ENCODE measurements at places on chromosomes 13 and 19. TPM values are rescaled to one million over a fixed set of nuclear protein-coding genes. Genes with fewer than 3 reads are reported as not detected.

The SYNGR4 gene
- total RNA-seq = 0.25 TPM

DNA sequence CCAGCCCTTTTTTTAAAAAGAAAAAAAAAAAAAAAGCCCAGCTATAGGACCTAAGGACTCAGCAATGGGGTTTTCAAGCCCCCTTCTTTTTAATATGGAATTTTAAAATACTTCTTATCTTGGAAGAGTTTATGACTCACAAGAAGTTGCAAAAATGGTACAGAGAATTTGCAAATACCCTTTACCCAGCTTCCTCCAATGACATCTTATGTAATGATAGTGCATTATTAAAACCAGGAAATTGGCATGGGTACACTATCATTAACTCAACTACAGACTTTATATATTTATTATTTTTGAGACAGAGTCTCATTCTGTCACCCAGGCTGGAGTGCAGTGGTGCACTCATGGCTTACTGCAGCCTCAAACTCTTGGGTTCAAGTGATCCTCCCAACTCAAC is 16.1 kb downstream of the TMEM38A start:
- no peaks in the 10 kb centered on the region for H3K4me1 ChIP-seq
- H3K4me3 ChIP-seq = no peak overlapping the region
- no peak for DNase-seq
- no peaks in the 10 kb centered on the region for H3K27me3 ChIP-seq
- H3K27ac ChIP-seq = no peak overlapping the region

- H3K36me3 ChIP-seq = peaks cover 5% of the 10 kb centered on the region
- DNase-seq = no peak
Observed at GRCh38 chr13:27161980-27162379, 9.6 kb downstream of the USP12 start.

DNA sequence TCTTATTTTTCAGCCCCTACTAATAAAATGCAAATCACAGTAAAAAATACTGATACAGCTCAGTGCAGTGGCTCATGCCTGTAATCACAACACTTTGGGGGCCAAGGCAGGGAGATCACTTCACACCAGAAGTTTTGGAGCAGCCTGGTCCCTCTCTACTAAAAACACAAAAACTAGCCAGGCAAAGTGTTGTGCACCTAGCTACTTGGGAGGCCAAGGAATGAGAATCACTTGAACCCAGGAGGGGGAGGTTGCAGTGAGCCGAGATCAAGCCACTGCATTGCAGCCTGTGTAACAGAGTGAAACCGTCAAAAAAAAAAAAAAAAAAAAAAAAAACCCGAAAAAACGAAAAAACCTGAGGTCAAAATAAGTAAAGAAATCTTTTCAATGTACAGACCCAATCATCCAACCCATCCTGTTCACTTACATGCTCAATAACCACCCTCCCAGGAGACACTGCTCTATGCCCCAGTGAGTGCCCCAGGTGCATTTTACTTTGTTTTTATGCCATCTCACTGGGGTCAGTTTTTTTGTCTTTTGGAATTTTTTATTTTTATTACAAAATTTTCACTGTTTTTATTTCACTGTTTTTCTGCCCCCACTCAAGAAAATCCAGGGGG is 107.0 kb downstream of the ZNF486 start:
- no peak overlapping the region for H3K4me3 ChIP-seq
- H3K27me3 ChIP-seq = no peaks in the 10 kb centered on the region
- no peak for DNase-seq
- H3K27ac ChIP-seq = no peak overlapping the region
- H3K36me3 ChIP-seq = no peaks in the 10 kb centered on the region
- no peaks in the 10 kb centered on the region for H3K4me1 ChIP-seq

DNA sequence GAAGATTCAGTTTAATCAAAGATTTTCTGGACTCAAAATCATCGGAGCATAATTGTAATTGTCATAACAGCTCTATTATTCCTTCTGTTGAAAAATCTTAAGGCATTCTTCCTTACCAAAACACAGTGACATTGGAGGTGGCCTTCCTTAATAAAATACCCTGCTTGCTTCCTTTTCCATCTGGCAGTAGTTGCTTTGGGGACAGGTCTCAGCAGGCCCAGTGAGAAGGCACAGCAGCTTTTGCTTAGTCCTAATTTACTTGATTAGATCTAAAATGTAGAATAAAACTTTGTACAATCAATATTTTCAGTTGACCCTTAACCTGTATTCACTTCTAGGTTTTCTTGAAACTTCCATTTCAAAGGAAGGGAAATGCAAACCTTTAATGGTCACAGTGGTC is 471.6 kb downstream of the PCDH20 start:
- no peaks in the 10 kb centered on the region for H3K4me1 ChIP-seq
- no peaks in the 10 kb centered on the region for H3K27me3 ChIP-seq
- H3K36me3 ChIP-seq = no peaks in the 10 kb centered on the region

DNA sequence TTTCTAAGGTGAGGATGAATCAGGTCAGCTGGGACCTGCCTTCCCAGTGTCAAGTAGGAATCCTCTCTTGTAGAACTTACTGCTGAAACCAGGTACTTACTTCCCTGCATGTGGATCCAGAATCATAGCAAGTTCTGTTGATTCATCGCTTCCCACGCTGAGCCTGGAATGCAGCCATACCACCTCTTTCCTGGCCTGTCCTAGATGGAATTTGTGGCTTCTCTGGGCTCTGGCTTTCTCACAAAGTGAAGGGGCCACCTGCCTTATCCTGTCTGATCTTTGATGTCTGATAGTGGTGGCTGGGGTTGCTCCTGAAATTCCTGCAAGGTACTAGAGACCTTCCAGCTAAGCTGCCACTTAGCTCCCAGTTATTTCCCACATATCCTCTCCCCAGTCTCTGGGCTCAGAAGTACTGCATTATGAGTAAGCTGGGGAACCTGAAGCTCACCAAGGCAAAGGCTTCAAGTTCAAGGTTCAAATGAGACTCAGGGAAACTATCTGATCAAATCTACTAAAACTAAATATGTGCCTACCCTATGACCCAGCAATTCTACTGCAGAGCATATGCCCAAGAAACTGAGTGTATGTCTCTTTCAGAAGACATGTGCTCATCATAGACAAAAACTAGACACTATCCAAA is 103.5 kb downstream of the SUCLA2 start:
- H3K4me3 ChIP-seq = no peak overlapping the region
- no peaks in the 10 kb centered on the region for H3K27me3 ChIP-seq
- H3K27ac ChIP-seq = no peak overlapping the region
- DNase-seq = no peak

- H3K27me3 ChIP-seq = no peaks in the 10 kb centered on the region
- H3K4me1 ChIP-seq = no peaks in the 10 kb centered on the region
- H3K4me3 ChIP-seq = no peak overlapping the region
- no peaks in the 10 kb centered on the region for H3K36me3 ChIP-seq
- H3K27ac ChIP-seq = no peak overlapping the region
Observed at GRCh38 chr13:82747958-82748357, 1134.3 kb downstream of the SLITRK1 start.

The SAFB gene
- total RNA-seq = 112 TPM

Measured in activated T-cell treated with anti-CD3 and anti-CD28 coated beads, Interleukin-2, amount 50 U/mL, for 72 hours (primary cell).